Activated CD8-positive, alpha-beta memory T cell treated with anti-CD3 and anti-CD28 coated beads for 1 hour (primary cell): ENCODE measurements at places on chromosomes 1 and 21.

- DNase-seq: no peak
These were observed 183.1 kb upstream of the KAZN start for GRCh38 chr1:14415396-14415795.

DNA sequence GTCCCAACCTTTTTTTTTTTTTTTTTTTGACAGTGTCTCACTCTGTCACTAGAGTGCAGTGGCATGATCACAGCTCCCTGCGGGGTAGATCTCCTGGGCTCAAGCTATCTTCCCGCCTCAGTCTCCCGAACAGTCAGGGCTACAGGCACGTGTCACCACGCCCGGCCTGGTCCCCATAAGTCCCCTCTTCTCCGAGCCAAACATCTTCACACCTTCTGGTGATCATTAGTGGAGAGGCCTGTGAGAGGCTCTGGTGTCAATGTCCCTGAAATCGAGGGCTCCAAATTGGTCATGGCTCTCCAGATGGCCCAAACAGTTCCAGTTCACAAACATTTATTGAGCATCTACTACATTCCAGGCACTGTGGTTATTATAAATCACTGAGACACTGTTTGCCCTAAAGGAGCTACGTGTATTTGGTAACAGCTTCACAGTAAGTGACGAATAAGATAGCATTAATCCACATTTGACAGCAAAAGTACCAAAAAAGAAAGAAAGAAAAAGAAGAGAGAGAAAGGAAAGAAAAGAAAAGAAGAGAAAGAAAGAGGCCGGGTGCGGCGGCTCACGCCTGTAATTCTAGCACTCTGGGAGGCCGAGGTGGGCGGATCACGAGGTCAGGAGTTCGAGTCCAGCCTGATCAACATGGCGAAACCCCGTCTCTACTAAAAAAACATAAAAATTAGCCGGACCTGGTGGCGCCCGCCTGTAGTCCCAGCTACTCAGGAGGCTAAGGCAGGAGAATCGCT lies 867 bp upstream of the TIMM17A start:
- no peak for DNase-seq

GRCh38 chr1:1420654-1421141 lies 378 bp downstream of the ANKRD65 start:
- no peak for DNase-seq

DNA sequence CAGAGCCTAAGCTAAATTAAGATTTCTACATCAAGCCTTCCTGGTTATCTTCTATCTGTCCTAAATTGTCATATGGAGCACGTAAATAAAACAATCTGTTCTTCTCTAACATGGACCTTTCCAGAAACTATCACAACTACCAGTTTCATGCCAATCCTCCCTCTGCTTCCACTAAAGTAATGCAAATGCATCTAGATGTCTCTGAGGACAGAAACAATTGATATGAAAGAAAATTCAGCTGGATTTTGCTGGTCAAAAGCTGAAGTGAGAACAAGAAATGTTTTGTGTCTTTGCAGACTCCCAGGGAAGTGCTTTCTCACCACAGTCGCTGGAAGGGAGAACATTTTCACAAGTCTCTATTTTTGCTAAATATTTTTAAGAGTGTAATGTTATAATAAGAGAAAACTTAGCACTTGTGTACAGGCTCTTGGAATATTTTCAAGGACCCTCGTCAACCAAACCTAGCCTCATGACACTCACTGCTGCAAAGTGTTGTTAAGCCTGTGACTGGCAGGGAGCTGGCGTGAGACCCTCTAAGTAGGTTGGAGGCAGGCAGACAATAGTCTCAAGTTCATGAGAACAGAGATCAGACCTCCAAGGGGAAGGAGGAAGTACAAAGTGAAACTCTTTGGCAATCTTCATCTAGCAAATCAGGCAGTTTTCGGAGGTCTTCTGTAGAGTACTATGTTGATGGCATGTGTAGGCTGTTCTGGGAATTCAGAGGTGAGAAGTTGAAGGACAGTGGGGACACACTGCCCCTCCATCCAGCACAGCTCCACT lies 38.8 kb downstream of the DNASE2B start:
- no peak for DNase-seq

GRCh38 chr1:221994939-221995338 lies 253.1 kb upstream of the DUSP10 start:
- no peak for DNase-seq

GRCh38 chr1:5739561-5740078 lies 252.6 kb downstream of the NPHP4 start:
- DNase-seq: no peak

- DNase-seq: no peak
These were observed 58.0 kb upstream of the PRMT6 start for GRCh38 chr1:106998431-106999002.

GRCh38 chr1:84348759-84349158 lies 47.3 kb downstream of the SAMD13 start:
- no peak for DNase-seq

GRCh38 chr1:87064309-87064708 lies 149.9 kb downstream of the HS2ST1 start:
- no peak for DNase-seq

DNA sequence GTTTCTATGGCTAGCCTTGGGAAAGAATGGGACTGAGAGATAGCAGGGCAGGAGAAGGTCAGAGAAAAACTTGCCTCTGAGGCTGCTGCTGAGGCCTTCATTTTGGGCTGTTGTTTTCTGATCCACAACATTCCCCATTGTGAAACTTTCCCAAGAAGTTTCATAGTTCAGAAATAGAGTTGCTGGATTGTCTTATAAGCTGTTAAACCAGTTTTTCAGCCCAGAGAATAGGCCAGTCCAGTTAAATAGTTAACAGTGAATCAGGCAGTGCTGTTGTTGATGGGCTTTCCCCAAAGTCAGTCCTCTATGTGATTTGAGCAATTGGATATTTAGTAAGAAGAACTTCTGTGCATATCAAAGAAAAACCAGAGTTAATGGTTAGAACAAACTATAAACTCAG lies 77.0 kb downstream of the C21orf91 start:
- DNase-seq: no peak

DNA sequence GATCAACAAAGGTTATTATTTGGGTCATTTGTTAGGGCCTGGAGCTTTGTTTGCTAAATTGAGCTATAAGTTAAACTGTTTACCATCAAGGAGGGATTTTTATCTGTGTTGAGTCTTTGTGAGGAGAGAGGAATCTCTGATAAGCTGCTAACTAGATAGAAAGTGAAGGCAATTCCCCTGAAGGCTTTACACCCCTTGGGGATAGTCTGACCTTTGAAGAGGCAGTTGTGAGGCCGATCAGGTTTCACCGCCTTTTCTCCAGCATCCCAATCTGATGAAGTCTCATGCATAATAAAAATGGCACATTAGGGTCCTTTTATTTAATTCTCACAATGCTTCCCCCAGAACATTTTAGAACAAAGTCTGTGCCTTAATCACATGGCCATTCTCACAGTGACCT lies 21.8 kb downstream of the C1orf21 start:
- no peak for DNase-seq

DNA sequence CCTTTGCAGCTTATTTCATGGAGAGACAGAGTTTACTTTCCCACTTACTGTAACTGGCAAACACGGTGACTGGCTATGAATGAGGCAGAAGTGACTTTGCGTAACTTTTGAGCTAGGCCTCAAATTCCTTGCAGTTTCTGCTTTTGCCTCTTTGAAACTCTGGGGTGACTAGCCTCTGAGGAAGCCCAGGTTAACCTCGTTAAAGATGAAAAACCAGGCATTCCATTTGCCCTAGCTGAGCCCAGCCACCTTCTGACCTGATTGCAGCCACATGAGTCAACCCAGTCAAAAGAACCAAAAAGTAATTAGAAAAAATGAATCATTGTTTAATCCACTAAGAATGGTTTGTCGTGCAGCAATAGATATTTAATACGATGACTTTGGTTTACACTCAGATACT lies 20.4 kb downstream of the PRMT6 start:
- no peak for DNase-seq

- DNase-seq: no peak
These were observed 161.2 kb downstream of the NCAM2 start for GRCh38 chr21:21159253-21159899.

DNA sequence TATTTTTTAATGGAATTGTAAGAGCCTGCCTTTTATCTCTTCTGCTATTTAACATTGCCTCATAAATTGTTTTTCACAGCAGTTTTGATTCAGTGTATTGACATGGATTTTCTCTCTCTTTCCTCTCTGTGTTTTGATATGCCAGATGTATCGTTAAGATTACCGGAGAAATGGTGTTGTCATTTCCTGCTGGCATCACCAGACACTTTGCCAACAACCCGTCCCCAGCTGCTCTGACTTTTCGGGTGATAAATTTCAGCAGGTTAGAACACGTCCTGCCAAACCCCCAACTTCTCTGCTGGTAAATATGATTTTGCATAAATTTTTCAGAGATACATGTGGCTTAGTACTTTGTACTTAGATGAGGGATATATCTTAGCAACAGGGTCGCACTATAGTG lies 23.1 kb upstream of the DYNLT5 start:
- no peak for DNase-seq

- no peak for DNase-seq
These were observed 7.0 kb downstream of the FAAP20 start for GRCh38 chr1:2187619-2188018.

- no peak for DNase-seq
These were observed 4.1 kb downstream of the KDM5B start for GRCh38 chr1:202804126-202804525.

DNA sequence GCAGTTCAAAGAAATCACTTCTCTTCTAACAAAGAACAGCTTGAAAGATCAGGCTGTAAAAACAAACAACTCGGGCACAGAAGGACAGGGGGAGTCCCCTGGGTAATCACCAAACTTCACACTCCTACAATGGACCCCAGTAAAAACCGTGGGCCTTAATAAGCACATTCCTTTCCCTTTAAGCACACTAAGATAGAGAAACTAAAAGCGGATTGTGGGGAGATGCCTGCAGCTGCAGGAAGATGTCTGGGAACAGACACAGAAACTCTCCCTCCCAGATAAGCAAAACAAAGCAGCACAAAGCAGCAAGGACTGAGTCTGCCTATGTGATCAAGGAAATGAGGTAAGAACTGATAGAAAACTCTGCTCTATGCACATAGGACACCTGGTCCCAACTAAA lies 37.6 kb upstream of the CTBS start:
- DNase-seq: no peak

DNA sequence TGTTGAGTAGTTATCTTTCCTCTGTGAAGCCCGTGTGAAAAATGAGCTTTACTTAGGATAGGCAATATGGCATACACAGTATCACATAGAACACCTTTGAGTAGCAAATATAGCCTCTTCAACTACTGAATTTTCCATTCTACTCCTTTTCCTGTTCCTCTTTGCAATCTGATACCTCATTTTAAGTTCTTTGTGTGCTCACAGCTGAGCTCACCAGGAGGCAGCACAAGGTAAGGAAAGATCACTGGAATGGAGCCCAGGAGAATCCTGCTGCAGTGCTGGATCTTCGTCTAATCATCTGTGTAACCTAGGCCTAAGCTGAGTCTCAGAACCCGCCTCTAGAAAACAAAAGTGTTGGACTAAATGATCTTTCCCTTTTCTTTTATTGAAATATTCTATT lies 171.0 kb downstream of the LRRC40 start:
- no peak for DNase-seq

GRCh38 chr1:54402896-54403295 lies 3.3 kb downstream of the SSBP3 start:
- DNase-seq: no peak

DNA sequence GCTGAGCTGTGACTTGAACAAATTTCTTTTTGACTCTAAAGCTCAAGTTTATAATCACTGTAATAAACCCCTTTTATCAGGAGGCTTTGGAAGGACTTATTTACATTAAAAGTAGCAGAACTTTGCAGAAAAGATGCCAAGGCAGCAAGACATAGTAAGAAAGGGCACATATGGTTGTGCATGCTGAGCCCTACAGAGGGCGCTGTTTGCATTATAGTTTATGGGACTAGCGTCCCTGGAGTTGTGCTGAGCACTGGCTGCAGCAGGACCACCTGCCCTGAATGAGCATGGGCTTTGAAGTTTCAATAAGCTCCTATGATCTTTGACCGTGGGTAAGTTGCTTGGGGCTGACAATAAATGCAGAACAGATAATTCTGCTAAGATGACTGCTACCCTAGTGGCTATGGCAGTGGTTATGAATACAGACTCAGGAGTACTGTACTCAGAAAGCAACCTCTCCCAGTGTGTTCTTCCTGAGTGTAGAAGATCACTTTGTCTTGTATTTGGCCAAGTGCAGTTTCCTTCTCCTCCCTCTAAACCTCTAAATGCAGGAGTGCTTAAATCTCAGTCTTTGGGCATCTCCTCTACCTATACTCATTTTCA lies 45.4 kb upstream of the USP1 start:
- no peak for DNase-seq

- DNase-seq: no peak
These were observed 395.4 kb downstream of the RRAGC start for GRCh38 chr1:38464071-38464661.

DNA sequence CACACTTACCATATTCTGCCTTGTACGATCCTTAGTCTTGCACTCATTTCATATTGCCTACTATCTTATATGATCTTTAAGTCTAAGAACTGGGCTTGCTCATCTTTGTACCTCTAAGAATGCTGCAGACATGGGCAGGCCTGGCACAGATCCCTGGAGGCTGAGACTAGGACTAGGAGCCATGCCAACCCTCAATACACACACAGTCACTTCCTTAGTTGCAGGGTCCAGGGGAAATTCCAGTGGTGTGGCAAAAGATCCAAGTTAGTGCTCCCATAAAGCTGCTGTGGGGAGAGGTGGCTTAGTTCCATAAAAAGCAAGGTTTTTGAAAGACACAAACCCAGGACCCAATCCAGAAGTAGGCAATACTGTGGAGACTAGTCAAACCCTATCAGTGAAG lies 59.9 kb downstream of the CYYR1 start:
- no peak for DNase-seq

- no peak for DNase-seq
These were observed 21.1 kb downstream of the ESRRG start for GRCh38 chr1:216702170-216702569.

GRCh38 chr1:100955322-100955721 lies 59.4 kb downstream of the SLC30A7 start:
- DNase-seq: no peak

GRCh38 chr1:90381598-90381997 lies 335.5 kb downstream of the BARHL2 start:
- no peak for DNase-seq

DNA sequence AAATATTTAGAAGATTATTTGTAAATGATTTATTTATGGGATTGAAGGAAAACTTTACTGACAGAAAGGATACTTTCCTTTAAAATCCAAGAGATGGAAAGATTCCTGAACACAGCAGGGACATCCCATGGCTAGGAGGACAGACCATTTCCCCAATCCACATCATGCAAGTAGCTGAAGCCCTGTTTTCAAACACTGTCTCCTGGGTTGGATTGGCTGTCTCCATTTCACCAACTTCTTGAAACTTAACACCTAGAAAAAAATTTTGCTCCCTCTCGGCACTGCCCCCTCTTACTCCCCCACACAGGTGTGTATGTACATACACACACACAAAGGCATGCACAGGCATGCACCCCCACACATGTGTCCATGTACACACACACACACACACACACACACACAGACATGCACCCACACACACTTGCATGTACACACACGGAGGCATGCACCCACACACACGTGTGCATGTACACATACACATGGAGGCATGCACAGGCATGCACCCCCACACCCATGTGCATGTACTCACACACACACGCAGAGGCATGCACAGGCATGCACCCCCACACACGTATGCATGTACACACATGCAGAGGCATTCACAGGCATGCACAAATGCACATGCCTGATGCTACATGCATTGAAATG lies 320.0 kb downstream of the CHRM3 start:
- no peak for DNase-seq
